ENCODE measurements at places on chromosomes 13 and 19.

- DNase-seq = peak; percentile 53
Observed at GRCh38 chr19:49114630-49115363, 627 bp downstream of the LIN7B start.

- DNase-seq = no peak
Observed at GRCh38 chr13:74931698-74932433, 550.1 kb downstream of the TBC1D4 start.

- no peak for DNase-seq
Observed at GRCh38 chr19:16445238-16446107, 26.3 kb downstream of the EPS15L1 start.

DNA sequence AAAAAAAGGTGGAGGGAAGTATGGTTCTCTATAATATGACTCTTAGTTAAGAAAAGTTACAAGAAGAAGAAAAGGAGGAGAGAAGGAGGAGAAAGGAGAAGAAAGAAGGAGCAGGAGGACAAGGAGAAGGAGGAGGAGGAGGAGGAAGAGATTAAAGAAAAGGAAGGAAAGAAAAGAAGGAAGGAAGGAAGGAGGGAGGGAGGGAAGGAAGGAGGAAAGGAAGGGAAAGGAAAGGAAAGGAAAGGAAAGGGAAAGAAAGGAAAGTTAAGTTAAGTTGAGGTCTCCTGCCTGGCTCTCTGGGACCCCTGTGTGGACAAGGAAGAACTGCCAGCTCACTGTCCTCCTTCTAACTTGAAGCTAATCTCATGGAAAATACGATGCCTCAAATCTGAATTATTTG, 429.5 kb downstream of the TSHZ3 start:
- DNase-seq = no peak

DNA sequence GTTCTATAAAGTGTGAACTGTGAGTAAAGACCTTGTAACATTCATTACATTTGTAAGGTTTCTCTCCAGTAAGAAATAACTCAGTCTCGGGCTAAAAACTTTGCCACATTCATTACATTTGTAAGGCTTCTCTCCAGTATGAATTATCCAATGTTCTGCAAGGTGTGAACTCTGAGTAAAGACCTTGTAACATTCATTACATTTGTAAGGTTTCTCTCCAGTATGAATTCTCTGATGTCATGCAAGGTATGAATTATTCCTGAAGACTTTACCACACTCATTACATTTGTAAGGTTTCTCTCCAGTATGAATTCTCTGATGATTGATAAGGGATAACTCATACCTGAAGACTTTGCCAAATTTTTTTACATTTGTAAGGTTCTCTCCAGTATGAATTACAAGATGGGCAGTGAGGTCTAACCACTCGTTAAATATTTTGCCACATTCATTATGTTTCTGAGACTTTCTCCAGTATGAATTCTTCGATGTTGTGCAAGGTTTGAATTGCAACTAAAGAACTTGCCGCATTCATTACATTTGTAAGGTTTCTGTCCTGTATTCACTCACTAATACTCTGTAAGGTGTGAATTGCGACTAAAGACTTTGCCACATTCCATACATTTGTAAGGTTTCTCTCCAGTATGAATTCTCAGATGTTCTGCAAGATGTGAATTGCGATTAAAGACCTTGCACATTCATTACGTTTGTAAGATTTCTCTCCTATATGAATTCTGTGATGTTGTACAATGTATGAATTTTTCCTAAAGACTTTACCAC, 21.2 kb downstream of the ZNF578 start:
- no peak for DNase-seq

- DNase-seq = no peak
Observed at GRCh38 chr19:14544977-14545715, 15.8 kb downstream of the TECR start.

GRCh38 chr13:113032291-113032690, 63.3 kb downstream of the MCF2L start:
- no peak for DNase-seq
